ENCODE measurements at places on chromosomes 5 and 9.

DNA sequence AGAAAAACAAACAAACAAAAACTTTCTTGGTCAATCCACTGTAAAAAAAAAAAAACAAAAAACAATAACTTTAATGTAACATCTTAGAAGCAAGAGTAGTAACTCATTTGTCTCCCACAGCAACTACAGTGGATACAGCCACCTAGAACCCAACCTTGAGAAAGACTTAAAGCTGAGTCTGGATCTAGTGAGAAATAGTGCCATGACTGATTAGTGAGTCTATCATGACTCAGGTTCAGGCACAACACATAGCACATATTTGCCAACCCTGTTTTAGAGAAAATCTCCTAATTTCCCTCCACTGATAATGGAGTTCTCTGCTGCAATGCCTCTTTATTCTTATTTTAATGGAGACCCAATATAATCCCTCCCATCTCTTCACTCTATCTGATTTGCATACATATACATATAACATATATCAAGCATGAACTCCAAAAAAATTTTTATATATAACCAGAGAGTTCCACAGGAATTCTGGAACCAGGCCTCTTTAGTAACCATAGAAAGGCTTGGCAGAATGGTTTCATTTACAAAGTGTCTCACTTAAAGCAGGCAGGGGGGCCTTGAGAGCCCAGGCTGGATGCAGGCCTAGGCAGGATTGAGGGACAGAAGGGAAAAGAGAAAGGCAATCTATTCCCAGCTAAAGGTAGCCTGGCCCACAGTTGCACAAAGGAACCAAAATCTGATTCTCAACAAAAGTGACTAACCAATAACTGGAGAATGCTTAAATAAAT, 11.9 kb upstream of the NR4A3 start:
- DNase-seq, result no peak

DNA sequence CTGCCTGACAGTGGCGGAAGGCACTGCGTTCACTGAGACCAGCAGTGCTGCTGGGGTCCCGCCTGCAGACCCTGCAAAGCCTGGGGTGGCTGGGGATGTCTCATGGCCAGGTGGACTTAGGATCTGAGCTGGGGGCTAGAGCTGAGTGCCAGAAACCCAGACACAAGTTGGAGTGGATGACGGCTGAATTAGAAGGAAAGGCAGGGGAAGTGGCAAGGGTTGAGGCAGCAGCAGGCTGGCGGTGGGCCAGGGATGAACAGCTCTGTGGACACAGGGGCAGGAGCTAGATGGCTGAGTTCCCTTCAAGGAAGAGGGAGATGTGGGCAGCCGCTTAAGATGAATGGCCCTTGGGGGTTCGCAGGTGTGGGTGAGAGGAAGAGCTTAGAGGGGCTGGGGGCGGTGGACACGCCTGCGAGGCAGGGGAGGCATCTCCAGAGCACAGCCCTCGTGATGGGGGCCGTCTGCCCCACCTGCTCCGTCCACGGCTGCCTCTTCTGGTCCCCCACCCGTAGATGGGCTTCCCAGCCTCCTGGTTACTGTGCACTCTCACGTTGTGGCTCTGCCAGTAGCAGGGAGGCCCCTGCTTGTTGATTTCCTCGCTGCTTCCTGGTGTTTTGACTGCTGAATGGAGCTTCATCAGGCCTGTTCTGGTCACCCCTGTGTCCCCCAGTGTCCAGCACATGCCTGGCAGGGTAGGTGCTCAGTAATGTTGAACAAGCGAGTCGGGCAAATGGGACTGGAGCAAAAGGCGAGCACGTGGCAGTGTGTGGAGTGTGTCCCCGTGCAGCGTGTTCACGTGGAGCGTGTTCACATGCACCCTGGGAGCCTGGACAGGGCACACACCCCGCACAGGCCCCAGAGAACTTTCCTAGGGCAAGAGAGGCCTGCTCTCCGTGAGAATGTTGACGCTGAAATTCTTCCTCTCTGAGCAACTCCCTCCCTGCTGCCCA, 168.2 kb downstream of the CACNA1B start:
- DNase-seq, result no peak

DNA sequence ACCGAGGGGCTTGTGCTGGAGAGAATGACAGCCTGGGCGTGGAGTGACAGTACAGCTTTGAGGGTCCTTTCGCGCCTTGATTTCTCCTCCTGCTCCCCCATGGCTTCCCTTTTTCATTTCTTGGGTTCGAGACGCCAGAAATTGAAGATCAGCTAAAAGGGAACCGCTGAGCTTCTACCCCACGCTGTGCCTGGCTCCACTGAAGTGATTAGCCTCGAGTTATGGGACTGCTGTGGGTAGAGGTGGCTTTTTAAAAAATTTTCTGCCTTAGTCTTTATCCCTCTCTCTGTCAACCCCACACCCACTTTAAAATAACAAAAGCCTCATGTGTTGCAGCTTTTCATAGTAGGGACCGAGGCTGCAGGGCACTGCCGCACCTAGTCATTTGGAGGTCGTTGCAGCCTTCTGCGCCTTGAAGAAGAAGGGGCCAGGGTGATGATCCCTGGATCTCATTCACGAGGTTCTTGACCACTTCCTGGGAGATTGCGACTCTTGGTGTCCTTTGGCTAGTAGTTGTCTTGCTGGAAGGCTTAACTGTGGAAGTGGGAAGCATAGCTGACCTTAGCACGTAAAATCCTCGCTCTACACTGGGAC, 603 bp downstream of the PPIP5K2 start:
- DNase-seq, result no peak

DNA sequence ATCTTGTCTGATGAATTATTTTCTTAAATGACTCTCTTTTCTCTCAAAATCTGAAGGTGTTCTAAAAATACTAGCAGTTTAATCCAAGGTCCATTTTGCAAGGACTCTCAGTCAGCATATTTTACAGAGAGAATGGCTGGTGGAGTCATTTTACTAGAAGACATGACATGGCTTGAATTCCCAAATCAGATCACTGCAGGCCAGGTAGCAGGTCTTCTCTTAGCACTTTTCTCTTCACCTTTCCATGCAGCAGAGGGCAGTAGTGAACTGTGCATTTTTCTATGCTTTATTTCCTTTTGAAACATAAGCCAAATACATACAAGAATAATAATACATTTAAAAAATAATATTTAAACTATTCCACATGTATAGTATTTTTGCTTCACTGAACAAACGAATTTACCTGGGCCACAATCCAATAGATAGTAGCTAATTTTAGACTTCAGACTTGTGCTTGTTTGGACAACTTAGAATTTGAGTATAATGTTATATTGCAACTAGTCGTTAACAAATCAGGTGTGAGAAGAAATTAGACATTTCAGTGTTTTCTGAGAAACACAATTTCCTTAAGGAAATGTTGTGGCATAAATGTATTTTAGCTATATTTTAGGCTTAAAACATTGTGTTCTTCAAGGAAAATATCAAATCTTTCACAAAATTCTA, 289.4 kb upstream of the DAB2 start:
- no peak for DNase-seq

GRCh38 chr9:33225319-33226147, 14.4 kb upstream of the SPINK4 start:
- peak; percentile 48 for DNase-seq

GRCh38 chr9:5626727-5627634, 1.9 kb upstream of the RIC1 start:
- DNase-seq, result no peak

- DNase-seq, result no peak
Measured at GRCh38 chr5:149212198-149212951, 59.3 kb upstream of the AFAP1L1 start.

DNA sequence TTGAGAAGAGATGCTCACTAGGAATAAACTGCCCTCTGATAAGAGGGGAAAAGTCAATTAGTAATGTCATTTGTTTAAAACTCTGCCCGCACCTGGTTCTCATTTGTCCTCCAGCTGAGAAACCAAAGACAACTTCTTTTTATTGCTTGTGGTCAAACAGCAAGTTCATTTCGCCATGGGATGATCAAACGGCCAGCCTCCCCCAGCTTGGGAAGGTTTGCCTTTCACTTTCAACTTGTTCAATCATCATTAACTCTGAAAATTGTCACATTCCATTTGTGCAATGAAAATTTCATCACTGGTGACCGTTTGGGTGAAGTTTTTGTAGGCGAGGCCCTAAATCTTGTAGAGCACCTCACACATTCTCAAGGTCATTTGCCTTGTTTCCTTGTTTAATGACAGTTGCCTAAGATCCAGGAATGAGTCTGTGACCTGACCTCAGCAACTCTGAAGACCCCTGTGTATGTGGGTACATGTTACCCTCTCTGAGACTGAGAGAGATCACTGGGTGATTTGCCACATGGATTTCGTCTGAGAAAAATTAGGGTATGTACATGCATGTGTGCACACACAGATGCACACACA, 117.7 kb downstream of the MARCHF3 start:
- no peak for DNase-seq

- no peak for DNase-seq
Measured at GRCh38 chr5:147648597-147648996, 133.9 kb downstream of the JAKMIP2 start.

GRCh38 chr5:95959888-95960666, 1.6 kb downstream of the ELL2 start:
- DNase-seq, result no peak

- DNase-seq, result peak; percentile 80
Measured at GRCh38 chr5:1644810-1645571, 121.2 kb upstream of the LPCAT1 start.

DNA sequence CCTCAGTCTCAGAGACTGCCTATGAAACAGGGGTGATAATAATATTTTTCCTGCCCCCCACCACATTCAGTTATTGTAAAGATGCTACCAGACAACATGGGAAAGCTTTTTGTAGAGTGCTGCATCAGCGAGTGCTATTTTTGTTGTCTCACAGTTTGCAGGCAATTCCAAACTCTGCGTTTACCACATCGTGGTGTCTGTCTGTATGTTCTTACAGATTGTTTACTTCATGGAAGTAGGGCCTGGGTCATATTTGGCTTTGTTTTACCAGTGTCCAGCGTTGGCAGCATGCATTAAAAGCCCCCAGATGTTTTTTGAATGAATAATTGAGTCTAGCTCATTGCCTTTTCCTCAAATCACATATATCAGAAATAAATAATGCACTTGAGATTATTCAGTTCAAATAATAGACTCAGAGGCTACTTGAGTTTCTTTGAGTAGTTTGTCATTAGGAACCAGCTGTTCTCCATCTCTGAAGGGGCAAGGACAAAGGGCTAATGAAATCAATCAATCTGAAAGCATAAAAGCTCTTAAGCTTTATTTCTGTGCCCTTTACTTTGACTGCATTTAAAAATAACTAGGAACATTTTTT, 243.7 kb downstream of the CWC27 start:
- no peak for DNase-seq

DNA sequence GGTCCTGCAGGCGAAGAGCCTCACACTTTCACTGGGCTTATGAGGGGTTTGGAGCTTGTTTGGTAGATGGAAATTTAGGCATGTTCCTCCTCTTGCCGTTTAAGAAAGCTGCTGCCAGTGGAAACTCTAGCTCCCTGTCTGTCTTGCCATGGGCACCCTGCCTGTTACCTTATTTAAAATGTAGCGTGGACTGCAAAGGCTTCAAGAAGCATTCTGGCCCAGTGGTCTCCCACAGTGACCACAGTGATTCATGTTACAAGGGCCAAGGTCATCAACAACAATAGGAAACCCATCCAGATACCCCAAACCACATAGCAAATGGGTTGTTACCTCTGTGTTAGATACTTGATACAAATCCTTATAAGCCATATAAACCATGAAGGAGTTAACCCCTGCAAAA, 96.6 kb downstream of the DPYSL3 start:
- no peak for DNase-seq

GRCh38 chr5:74143151-74143550, 497.4 kb downstream of the ENC1 start:
- DNase-seq, result no peak

DNA sequence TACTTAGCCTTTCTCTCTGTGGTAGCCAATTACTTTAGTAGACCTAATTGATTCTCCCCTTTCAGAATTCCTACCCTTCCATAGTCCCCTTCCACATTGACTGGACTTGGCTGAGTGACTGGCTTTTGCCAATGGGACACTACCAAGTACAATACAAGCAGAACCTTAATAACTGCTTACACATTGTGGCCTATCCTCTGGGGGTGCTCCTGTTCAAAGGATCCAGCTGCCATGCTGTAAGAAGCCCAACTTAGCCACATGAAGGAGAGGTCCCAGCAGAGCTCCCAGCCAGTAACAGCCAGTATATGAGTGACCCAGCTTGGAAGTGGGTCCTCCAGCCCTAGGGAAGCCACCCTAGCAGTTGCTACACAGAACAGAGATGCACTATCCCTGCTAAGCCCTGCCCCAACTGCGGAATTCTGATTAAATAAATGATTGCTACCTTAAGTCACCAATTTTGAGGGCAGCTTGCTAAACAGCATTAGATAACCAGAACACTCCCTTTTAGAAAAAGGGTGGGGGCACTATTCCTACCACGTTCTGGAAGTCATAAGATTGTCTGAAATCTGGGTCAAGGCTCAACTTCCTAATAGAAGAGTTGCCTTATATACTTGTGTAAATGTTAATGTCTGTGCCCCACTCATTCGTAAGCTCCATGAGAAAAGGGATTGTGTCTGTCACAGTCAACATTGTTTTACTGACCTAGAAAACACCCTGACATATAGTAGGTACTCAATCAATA, 11.1 kb upstream of the APTX start:
- no peak for DNase-seq
